Stimulated activated CD4-positive, alpha-beta T cell treated with anti-CD3 and anti-CD28 coated beads, Interleukin-2, amount 100 ng/mL, for 48 hours (primary cell): ENCODE measurements at places on chromosomes 5 and 9.

GRCh38 chr9:27358007-27358406 lies 61.1 kb upstream of the EQTN start:
- DNase-seq = no peak

GRCh38 chr9:9523476-9524139 lies 1089.2 kb downstream of the PTPRD start:
- no peak for DNase-seq

GRCh38 chr5:111856876-111857466 lies 100.0 kb upstream of the NREP start:
- no peak for DNase-seq

DNA sequence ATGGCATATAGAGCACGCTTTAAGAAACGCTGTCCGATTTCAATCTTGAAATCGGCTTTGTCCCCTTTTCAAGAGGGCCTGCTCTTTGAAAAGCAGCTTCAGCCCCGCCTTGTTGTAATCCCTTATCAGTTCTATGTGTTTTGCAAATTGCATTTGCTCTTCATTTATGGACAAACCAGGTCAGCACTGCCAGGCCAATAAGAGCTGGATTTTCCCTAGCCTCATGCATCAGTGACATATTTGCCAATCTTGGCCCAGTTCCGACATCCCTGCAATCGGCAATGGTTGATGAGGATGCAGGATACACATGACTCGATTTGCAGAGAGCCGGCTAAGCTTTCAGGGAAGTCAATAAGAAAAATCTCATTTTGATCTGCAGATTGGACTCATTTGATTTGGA lies 529.1 kb upstream of the CLINT1 start:
- DNase-seq = no peak

DNA sequence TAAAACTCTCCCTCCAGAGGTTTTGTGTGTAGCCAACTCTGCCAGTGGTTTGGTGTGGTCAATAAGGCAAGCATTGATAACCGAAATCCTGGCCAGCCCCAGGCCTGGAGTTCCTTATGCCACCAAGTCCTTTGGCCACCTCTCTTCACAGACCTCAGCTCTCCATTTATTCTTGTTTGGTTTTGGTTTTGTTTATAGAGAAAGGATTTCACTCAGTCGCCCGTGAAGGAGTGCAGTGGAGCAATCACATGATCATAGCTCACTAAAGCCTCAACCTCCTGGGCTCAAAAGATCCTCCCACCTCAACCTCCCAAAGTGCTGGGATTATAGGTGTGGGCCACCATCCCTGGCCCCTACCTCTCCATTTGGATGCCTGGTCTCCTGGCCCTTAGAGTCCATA lies 55.4 kb upstream of the PPARGC1B start:
- no peak for DNase-seq

- no peak for DNase-seq
Observed at GRCh38 chr5:10301842-10302610, 5.7 kb downstream of the CMBL start.

GRCh38 chr9:135531096-135531495 lies 9.9 kb downstream of the LCN1 start:
- no peak for DNase-seq

- no peak for DNase-seq
Observed at GRCh38 chr5:41507501-41507900, 2.9 kb downstream of the PLCXD3 start.

GRCh38 chr9:29691758-29692407 lies 2118.6 kb upstream of the C9orf72 start:
- no peak for DNase-seq

GRCh38 chr5:2660315-2660714 lies 91.2 kb downstream of the IRX2 start:
- no peak for DNase-seq

DNA sequence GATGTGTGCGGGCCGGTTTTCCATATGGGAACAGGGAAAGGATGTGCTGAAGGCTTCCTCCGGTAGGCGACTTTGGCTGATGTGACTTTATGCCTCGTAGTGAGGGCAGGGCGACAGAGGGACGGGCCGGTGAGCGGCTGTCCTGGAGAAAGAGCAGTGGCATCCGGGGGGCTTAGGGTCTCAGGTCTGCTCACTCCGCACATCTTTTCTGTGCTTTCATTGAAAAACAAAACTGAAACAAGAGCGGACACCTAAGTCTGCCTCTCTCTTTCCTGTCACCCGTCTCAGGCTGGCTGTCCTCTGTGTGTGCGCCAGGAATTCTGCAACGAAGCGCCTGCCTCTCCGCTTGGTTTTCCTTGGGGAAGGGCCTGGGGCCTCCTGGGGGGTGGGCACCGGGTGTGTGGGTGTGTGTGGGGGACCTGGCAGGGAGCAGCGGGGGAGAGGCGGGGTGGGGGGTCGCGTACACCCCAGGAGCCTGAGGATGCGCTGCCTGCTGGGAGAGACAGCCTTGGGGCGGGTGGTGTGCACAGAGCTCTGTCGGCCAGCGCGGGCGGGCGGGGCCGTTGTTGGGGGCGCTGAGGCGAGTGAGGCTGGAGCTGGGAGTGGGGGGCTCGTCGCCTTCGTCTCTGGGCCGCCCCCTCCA lies 580 bp upstream of the PRRX2 start:
- no peak for DNase-seq

GRCh38 chr5:171855798-171856763 lies 70.5 kb downstream of the SMIM23 start:
- no peak for DNase-seq

DNA sequence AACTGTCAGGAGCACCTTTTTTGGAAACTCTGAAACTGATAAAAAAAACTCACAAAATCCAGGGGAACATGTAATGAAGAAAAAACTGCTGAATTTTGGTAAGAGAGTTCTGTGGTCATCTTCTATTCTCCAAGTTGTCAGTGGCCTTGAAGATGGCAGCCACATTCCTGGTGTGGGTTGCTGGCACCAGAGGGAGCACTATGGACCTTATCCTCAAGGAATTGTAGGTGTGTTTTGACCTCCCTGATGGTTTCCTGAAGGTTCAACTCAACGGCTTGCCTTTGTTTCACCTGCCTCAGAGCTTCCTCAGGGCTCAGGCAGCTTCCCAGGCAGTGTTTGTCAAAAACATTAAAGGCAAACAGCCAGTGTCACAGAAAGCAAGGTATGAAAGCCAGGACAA lies 2.2 kb upstream of the SLC38A9 start:
- DNase-seq = no peak

GRCh38 chr9:82972446-82972845 lies 90.5 kb downstream of the RASEF start:
- DNase-seq = no peak

DNA sequence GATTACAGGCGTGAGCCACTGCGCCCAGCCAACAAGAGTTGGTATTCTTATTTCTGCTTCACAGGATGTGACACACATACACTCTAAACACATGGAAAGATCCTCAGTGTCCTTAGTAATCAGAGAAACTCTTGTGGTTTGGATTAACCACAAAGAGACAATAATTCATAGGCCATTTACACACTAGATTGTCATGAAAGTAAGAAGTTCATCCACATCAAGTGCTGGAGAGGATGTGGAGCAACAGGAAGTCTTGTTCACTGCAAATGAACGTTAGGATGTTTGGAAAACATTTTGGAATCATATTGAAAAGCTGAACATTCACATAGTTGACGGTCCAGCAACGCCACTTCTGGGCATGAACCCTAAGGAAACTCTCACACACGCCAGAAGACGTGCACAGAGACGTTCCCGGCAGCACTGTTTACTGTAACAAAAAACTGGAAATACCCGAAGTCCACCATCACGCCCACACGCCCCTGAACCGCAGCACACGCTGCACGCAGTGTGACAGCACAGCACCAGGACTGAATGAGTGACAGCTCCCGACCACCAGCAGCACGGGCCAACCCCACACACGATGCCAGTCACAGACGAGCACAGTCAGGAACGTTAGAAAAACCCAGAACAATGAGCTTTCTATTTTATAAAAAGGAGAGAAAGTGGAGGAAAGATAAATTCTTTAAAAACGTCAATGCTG lies 87.6 kb downstream of the COL23A1 start:
- DNase-seq = no peak

DNA sequence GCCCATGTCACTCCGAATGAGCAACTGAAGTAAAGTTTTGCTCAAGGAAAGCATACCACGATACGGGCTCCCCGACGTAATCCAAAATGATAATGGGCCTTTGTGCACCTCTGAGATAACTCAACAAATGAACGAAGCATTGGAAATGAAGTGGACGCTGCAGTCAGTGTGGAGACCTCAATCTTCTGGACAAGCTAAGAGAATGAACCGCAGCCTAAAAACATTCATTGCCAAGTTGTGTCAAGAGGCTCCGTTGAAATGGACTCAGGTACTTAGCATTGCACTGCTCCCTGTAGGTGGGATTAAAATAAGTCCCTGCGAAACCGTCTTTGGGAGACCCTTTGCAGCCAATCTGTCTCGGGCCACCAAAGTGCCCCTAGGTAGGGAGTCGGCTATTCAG lies 3.9 kb upstream of the LCN9 start:
- no peak for DNase-seq

DNA sequence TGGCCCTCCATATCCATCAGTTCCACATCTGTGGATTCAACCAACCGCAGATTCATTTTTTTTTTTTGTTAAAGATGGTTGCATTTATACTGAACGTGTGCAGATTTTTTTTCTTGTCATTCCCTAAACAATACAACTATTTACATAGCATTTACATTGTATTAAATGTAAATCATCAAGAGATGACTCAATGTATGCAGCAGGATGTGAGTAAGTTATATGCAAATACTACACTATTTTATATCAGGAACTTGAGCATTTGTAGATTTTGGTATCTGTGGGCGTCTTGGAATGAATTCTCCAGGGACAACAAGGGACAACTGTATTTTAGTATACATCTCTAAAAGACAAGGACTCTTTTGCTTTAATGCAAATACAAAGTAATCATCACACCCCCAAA lies 299.2 kb upstream of the ZNF608 start:
- DNase-seq = no peak

DNA sequence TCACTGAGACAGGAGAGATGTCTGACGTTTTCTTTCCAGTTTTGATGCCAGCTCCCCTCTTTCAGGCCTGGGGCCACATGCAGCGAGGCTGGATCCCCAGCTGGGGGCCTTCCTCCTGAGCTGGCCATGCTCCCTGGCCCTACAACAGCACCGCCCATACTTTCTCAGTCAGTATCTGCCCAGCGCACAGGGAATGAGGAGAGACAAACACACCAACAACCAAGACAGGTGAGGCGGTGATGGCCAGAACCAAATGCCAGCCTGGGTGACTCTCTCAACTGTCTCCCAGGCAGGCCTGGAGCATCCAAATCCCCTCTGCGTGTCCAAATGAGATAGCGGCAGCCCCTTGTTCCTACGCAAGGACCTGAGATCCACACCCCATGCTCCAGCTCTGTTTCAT lies 109.6 kb downstream of the ROR2 start:
- DNase-seq = no peak

- no peak for DNase-seq
Observed at GRCh38 chr5:66666778-66667177, 70.6 kb downstream of the MAST4 start.

- DNase-seq = no peak
Observed at GRCh38 chr9:93128715-93129224, 5.3 kb downstream of the NINJ1 start.

- no peak for DNase-seq
Observed at GRCh38 chr9:135294836-135295235, 184.7 kb upstream of the PPP1R26 start.

GRCh38 chr5:111255169-111255568 lies 31.0 kb downstream of the CAMK4 start:
- no peak for DNase-seq

DNA sequence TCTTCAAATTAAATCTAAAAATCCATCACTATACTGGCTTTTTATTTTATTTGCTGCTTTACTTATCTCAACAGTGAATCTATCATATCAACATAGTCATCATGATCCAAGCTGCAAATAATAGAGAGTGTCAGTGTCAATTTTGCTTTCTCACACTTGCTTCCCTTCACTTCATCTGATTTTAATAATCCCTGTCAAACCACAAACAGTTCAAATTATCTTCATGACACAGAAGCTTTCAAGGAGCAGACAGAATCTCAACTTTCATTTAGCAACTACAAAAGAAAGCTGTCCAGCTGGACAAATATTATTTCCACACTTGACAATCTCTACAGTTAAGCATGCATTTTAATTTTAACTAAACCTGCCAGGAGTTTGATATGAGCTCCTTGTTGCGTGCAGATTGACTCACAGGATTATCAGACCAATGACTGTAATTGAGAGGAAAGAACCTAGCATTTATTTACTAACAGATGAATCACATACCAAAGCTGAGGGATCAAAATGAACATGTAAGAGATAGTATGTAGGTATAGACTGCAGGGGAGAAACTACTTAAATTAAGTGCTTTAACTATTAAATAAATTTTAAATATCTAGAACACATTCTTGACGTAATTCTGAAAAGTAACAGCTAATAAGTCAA lies 56.0 kb downstream of the KIAA0825 start:
- no peak for DNase-seq

- DNase-seq = no peak
Observed at GRCh38 chr5:151799407-151799806, 27.7 kb downstream of the G3BP1 start.

- no peak for DNase-seq
Observed at GRCh38 chr5:77083088-77083487, 4.0 kb downstream of the ZBED3 start.

DNA sequence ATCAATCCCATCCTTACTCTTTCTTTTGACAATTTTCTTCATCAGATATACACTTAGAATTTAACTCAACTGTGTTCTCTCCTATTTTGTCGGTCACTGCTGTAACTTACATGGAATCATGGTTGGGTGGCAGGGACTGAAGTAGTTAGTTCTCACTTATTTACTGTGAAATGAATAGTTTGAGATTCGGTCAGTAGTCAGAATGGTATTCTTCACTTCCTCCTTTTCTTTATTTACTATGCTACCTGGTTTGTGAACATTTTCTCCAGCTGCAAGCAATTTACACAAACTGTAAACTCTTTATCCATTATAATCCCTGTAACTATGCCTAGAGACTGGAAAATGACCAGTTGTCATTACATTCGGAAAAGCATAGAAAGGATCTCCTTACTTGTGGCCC lies 41.5 kb upstream of the GDNF start:
- DNase-seq = no peak

DNA sequence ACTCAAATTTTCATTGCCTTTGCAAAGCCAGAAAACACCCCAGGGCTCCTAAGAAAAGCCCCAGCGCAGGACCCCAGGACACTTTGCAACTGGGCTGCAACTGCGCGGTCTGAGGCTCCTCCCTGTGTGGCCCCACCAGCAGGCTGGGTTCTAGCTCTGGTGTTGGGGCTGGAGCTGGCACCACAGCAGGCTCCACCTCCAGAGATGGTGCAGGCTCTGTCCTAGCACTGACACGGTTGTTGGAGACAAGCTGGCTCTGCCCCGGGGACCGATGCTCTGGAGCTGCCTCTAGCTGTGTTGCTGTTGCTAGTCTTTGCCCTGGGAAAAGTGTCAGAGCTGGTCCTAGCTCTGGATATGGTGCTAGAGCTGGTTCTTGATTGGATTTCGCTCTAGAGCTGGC lies 13.6 kb downstream of the LCN10 start:
- DNase-seq = no peak
